ENCODE measurements at places on chromosomes 3 and 15. TPM values are rescaled to one million over a fixed set of nuclear protein-coding genes. Genes with fewer than 3 reads are reported as not detected.

DNA sequence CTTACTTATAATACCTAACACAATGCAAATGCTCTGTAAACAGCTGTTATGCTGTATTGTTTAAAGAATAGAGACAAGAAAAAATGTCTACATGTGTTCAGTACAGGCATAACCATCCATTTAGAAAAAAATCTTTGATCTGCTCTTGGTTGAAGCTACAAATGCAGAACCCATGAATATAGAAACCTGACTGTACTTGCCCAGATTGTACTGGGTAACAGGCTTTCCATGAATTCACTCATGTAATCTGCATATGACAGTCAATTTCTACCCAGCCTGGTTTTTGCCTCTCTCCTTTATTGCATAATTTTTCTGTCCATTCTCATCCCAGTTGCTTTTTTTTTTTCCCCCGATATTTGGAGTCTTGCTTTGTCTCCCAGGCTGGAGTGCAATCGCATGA is 62.6 kb upstream of the ETV5 start:
- no peaks in the 10 kb centered on the region for H3K4me1 ChIP-seq
- no peaks in the 10 kb centered on the region for H3K36me3 ChIP-seq
- H3K27me3 ChIP-seq, result no peaks in the 10 kb centered on the region

DNA sequence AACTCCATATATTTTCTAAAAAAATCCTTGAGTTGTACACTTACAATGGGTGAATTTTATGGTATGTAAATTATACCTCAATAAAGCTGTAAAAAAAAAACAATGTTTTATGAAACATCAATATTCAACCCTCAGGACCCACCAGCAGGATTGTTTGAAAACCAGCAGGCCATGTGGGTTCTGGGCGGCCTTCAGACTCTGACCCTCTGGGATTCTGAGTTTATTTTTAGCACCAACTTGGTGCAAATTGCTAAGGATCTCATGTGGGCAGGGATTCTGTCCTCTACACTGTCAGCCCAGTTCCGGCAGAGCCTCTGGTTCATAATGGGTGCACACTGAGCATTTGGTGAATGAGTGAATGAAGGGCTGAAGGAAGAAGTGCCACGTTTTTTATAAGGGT is 24.2 kb upstream of the TSEN2 start:
- H3K27me3 ChIP-seq, result no peaks in the 10 kb centered on the region
- no peaks in the 10 kb centered on the region for H3K36me3 ChIP-seq
- no peak overlapping the region for H3K27ac ChIP-seq
- H3K4me3 ChIP-seq, result no peak overlapping the region
- H3K4me1 ChIP-seq, result 0 out of 2 replicates have a peak, but pooled peaks cover 2% of the 10 kb centered on the region

RPP14 gene
- 19.8 TPM for total RNA-seq

- no peak overlapping the region for H3K4me3 ChIP-seq
- H3K27me3 ChIP-seq, result no peaks in the 10 kb centered on the region
- no peak overlapping the region for H3K27ac ChIP-seq
- no peaks in the 10 kb centered on the region for H3K36me3 ChIP-seq
- no peaks in the 10 kb centered on the region for H3K4me1 ChIP-seq
- DNase-seq, result no peak
These were observed 18.4 kb downstream of the CLDN1 start for GRCh38 chr3:190303884-190304283.

- no peaks in the 10 kb centered on the region for H3K27me3 ChIP-seq
- no peaks in the 10 kb centered on the region for H3K4me1 ChIP-seq
- no peak for DNase-seq
- H3K4me3 ChIP-seq, result no peak overlapping the region
- H3K27ac ChIP-seq, result no peak overlapping the region
- H3K36me3 ChIP-seq, result no peaks in the 10 kb centered on the region
These were observed 115.7 kb downstream of the ARRDC4 start for GRCh38 chr15:98076021-98076816.

- no peaks in the 10 kb centered on the region for H3K27me3 ChIP-seq
- H3K36me3 ChIP-seq, result no peaks in the 10 kb centered on the region
- peak overlapping the region; percentile 53 for H3K4me3 ChIP-seq
- no peak for DNase-seq
These were observed 8.3 kb upstream of the SLC9C1 start for GRCh38 chr3:112302150-112302830.

Data from H1 (cell line).